Aorta (tissue), 5 donors: ENCODE measurements at places on chromosomes 13 and 19. TPM values are rescaled to one million over a fixed set of nuclear protein-coding genes. Genes with fewer than 3 reads are reported as not detected.

Gene ZNF175
- polyA plus RNA-seq, result 3.1 TPM

Gene TMEM145
- polyA plus RNA-seq, result not detected

Gene ZNF600
- 1.1 TPM for polyA plus RNA-seq

Gene ERCC1
- polyA plus RNA-seq, result 81.7 TPM

Gene NLRP7
- not detected for polyA plus RNA-seq

Gene IGFL2
- polyA plus RNA-seq, result not detected

Gene FBXL3
- polyA plus RNA-seq, result 38.7 TPM

Gene PLK5
- not detected for polyA plus RNA-seq

Gene LRRC63
- polyA plus RNA-seq, result 0.15 TPM

Gene BEST2
- polyA plus RNA-seq, result not detected

Gene A1BG
- polyA plus RNA-seq, result 21.5 TPM

Gene DACH1
- polyA plus RNA-seq, result not detected

Gene KLK2
- not detected for polyA plus RNA-seq

Gene LGI4
- 15.0 TPM for polyA plus RNA-seq

Gene CERS1
- polyA plus RNA-seq, result 0.51 TPM

Gene SRRM5
- not detected for polyA plus RNA-seq

Gene ZSCAN4
- not detected for polyA plus RNA-seq

Gene ZNF507
- 5.5 TPM for polyA plus RNA-seq

Gene RNF225
- not detected for polyA plus RNA-seq

Gene GRIN3B
- not detected for polyA plus RNA-seq

Gene SIAH3
- polyA plus RNA-seq, result not detected

Gene NALCN
- polyA plus RNA-seq, result 5.1 TPM

Gene ZNF576
- polyA plus RNA-seq, result 11.4 TPM

Gene SMIM17
- polyA plus RNA-seq, result 0.28 TPM

Gene TUBB4A
- not detected for polyA plus RNA-seq

Gene KANK3
- polyA plus RNA-seq, result 1.8 TPM
